ENCODE measurements at places on chromosomes 5 and 9.

- DNase-seq = no peak
Observed at GRCh38 chr9:126628969-126629674, 15.4 kb downstream of the LMX1B start.

DNA sequence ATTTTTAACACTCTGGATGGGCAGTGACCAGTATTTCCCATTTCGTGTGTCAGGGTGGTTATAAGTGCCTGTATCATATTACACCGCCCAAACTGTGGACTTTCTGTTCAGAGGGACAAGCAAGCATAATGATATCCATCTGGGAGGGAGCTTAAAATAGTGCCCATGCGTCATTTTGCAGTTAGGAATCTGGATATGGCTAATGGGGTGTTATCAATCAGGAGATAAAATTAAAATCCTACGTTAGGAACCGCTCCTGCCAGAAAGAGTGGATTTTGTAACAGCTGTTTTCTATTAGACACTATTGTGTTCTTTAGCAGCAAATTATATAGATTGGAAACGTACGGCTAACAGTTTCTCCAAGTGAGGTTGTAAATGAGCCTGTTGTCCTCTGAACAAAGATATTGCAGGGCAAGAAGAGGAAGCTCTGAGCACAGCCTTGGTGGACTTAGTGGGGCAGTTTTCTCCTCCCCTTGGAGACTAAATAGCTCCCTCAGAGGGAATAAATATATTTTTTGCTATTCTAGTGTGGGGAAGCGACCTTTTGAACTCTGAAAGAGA is 160.4 kb downstream of the SPATA31D1 start:
- DNase-seq = no peak

- DNase-seq = no peak
Observed at GRCh38 chr9:99181621-99182020, 40.1 kb downstream of the ALG2 start.

- no peak for DNase-seq
Observed at GRCh38 chr9:112629671-112630485, 88.0 kb downstream of the INIP start.

GRCh38 chr9:118962426-118962825 is 406.8 kb downstream of the BRINP1 start:
- DNase-seq = no peak

DNA sequence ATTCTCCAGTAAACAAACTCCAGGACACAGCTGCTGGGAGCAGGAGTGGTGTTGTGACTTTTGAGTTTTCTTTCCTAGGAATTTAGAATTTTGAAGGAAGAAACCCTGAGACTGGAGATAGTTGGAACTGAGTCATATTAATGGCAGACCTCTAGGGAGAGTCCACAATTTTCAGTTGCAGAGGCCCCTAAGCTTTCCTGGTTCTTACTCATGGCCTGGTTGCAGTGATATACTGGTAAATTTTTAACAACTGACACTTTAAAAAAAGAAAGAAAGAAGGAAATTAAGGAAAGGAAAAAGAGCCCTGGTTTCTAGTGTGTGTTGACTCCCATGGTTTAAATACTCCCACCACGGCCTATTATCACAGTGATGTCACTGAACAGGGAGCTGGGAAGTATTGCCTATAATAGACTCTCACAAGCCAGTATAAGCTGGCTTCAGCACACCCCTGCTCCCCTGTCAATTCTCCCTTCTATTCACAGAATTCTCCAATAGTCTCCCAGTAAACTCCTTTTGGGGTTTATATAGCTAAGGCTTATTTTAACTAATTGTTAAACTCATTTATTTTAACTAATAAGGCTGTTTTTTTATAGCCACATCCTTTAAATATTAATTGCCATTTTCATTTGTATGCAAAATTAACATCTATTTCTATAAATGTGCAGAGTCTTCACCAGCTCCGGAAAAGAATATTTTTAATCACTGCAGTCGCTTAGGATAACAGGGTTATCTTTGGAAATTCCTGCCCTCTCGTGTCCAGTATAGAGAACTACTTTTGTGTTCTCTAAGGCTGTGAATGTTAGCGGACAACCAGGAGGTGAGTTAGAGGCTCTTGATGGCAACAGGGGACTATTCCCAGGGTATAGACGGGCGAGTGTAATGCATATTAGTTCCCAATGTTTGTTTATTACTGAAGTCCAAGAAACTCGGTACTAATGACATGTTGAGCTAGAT is 59.7 kb downstream of the GGTA1 start:
- no peak for DNase-seq

Data from stimulated activated CD4-positive, alpha-beta T cell treated with anti-CD3 and anti-CD28 coated beads, Interleukin-15, amount 100 ng/mL, for 1 hour (primary cell).